Thymus (tissue), 14 donors: ENCODE measurements at places on chromosomes 2 and 18.

GRCh38 chr2:3223080-3223923, 154.3 kb downstream of the EIPR1 start:
- DNase-seq: peak; percentile 26

GRCh38 chr2:233367586-233367985, 13.3 kb downstream of the DGKD start:
- no peak for DNase-seq

DNA sequence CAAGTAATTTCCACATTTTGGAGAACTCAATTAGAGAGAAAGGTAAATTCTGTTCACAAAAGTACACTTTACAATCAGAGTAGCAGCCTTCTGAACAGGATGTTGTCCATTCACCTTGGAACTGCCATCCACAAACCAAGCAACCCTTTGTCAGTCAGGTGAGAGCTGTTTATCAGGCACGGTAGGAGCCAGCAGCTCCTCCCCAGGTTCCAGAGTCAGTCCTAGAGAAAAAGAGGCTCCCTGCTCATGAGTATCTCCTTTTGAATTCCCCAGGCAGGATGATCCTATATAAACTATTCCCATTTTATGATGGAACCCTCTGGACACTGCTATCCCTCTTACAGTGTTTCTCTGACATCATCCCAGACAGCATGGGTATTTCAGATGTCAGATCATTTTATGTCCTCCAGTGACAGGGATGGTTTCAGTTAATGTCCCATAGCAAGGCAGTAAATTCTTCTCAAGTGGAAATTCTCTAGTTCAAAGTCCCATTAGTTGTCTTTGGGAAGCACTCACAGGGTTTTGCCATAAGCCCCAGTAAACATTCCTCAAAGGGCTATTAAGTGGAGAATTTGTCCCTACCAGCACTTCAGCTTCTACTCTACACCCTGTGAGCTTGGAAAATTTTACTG, 34.5 kb upstream of the CSRNP3 start:
- DNase-seq: no peak

DNA sequence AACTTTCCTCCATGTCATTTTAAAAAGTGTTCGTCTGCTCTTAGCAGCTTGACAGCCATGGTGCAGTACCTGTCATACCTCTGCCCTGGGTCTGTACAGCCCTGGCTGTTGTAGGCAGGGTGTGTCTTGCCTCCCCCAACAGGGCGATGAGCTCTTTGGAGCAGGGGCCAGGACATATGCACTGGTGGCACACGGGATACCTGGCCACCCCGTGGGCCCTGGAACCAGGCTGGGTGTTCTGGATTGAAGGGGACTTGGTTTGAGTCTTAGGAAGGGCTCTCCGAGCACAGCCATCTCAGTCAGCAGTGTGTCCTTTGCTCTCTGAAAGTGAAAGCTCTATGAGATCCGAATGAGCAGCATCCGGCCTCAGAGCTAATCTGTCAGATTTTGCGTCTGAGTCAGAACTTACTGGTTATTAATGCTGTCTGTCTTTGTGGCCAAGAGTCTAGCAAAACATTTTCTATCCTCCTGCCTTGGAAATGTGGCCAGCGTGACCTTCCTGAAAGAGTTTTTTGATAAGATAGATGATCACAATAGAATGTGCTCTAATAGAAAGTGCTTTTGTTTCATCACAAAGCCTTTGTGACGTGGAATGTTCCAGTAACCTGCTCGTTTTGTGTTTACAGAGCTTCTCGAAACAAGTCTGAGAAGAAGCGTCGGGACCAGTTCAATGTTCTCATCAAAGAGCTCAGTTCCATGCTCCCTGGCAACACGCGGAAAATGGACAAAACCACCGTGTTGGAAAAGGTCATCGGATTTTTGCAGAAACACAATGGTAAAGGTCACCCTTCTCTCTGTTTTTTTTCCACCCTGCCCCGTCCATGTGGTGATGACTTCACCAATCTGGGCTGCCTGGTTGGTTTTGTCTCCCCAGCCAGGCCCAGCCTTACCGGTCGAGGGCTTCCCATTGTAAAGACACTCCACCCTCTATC, 77.3 kb upstream of the RPL31 start:
- DNase-seq: no peak

DNA sequence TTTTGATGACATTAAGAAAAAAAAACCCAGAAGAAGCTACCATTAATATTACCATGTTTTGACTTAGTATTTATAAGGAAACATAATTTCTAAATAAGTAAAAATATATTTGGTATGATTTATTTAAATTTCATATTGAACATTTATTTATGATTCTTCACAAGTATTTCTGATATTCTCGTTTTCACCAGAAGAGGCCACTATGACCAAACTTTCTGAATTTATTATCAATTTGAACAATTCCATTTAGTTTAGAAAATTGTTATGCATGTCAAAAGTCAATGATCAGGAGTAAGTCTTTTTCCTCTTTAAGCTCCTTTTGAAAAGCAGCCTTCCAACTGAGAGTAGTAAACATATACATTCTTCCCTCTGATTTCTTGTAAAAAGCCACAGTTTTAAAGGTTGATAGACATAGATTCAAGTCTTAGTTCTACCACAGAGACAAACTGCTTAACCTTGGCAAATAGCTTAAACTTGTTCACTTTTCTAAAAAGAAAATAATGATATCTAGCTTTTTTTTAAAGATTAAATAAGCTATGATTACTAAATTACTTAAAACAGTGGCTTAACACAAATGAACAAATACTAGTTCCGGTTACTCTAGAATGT, 329.9 kb downstream of the TRIB2 start:
- DNase-seq: no peak

- DNase-seq: no peak
Measured at GRCh38 chr2:85255813-85256594, 71.8 kb downstream of the TGOLN2 start.

DNA sequence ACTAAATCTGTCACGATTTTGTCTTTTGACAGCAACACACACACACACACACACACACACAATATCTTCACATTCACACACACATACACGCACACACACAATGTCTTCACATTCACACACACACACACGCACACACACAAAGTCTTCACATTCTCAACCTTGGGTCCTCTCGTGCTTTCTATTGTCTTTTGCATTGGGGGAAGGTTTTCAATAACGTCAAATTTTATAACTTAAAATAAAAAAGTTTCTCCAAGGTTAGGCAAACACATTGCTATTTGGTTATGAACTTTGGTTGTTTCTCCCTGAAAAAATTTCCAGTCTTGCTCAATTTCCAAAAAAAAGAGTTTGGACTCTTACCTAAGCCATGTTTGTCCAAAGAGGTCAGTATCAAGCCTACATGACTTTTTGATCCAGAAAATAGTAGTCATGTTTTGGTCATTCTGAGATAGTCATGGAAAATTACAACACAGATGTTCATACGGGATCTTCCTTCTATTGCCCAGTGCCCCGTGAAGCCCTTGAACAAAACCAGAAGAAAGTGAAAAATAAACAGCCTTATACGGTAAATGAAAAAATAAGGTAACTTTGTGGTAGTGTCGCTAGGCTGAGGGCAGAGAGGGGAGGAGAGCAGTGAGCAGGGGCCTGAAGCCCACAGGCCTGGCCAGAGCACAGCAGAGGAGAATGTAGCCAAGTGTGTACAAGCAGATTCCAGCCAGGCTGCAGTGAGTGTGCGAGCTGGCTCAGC, 542.8 kb upstream of the ID2 start:
- DNase-seq: no peak

DNA sequence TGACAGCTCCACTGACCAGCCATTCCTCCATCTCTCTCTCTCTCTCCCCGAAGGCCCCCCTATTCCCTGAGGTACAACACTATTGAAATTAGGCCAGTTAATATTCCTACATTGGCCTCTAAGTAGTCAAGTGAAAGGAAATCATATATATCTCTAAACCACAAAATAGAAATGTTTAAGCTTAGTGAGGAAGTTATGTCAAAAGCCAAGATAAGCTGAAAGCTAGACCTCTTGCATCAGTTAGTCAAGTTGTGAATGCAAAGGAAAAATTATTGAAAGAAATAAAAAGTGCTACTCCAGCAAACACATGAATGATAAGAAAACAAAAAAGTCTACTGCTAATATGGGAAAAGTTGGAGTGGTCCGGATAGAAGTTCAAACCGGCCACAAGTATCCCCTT, 301.3 kb upstream of the RBMS1 start:
- DNase-seq: no peak

- DNase-seq: no peak
Measured at GRCh38 chr2:228417956-228418355, 236.5 kb upstream of the SPHKAP start.

- DNase-seq: no peak
Measured at GRCh38 chr2:200042102-200042735, 86.8 kb downstream of the MAIP1 start.

- no peak for DNase-seq
Measured at GRCh38 chr2:222319586-222320435, 21.0 kb upstream of the PAX3 start.

GRCh38 chr2:208222351-208222750, 32.5 kb downstream of the IDH1 start:
- no peak for DNase-seq

DNA sequence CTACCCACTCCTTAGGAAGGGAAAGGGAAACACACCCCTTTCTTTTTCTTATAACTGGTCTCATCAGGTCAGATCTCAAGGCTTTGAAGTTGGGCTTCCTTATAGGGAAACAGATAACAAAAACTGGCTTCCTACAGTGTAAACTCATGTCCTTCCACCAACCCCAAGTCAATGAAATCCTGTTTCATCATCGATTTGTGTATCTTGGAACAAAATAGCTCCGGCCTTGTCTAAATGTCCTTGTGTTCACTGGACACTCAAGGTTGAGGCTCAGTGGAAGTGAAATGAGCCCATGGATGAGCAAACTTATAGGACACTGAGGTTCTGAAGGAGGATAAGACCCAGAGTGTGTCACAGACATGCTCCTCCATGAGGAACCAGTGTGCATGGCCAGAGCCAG, 156.1 kb upstream of the REV1 start:
- DNase-seq: no peak

DNA sequence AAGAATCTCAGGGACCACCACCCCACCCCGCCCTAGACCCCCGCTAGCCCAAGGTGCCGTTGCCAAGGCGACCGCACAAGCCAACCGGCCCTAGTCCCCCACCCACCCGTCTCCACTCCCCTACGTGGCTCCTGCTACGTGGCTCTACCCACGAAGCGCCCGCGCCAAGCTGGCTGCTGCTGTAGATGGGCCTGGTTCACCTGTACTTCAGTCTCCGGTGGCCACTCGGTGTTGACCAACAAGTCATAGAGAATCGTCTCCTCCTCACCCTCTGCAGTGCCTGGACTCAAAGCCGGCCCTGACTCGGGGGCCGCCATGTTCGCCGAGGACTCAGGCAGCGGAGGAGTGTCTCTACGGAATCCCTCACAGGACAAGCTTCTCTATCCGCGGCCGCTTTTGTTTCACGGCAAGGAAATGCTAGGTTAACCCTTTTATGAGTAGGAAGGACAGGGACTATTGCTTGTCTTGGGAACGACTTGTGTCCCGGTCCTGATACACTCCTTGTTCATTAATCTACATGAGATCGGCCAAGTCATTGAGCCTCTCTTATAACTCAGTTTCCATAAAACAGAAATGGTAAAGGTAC, at the start of gene NBAS:
Gene NBAS, minus strand, starts transcription at position 347 of the 586 bp plus-strand sequence. Its CDS starts 30 bp downstream, at position 317.
- peak; percentile 87 for DNase-seq

DNA sequence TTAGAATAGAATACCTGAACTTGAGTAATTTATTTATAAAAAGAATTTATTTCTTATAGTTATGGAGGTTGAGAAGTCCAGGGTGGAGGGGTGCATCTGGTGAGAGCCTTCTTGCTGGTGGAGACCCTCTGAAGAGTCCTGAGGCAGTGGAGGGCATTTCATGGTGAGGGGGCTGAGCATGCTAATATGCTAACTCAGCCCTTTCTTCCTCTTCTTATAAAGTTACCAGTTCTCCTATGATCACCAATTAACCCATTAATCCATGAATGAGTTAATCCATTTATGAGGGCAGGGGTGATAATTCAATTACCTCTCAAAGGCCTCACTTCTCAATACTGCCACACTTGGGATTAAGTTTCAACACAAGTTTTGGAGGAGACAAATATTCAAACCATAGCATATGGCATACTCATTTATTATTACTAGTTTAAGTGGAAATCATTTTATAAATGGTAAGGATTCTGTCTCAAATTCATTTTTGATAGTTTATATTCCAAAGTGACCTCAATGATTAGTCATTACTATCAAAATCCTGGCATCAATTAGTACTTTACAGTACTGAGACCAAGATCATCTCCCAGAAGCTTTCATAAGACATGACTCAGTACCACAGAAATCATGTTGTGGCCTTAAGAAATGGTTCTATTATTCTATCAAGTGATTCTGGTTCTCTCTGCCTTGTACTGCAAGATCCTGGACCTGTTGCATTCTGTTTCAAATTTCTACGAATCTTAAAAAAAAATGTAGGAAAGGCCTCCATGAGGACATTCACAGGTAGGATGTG, 5.5 kb downstream of the ZNF396 start:
- no peak for DNase-seq

- no peak for DNase-seq
Measured at GRCh38 chr2:8627692-8628085, 54.2 kb upstream of the ID2 start.

GRCh38 chr2:234500394-234501006, 3.6 kb upstream of the ARL4C start:
- no peak for DNase-seq

- no peak for DNase-seq
Measured at GRCh38 chr2:199756211-199756610, 94.8 kb downstream of the FTCDNL1 start.

DNA sequence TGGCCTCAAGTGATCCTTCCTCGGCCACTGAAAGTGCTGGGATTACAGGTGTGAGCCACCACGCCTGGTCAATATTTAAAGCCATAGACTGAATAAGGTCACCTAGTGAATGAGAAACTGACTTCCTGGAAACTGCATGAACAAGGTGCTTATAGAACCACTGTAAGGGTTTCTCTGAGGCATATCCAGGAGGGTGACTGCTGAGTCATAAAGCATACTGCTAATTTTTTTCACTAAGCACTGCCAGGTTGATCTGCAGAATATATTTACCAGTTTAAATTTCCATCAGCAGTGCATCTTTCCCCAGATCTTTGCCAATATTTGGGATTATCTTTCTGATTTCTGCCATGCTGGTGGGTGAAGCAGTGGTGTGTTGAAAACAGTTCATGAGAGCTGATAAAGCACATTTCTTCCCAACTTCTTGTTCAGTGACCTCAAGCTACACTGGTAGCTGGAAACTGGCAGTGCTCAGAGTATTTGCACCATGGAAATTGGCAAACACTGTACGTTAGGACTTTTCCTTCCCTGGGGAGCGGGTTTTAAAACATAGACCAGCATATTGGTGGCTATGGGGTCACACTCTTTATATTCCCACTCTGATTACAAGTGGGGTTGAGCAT, 4.2 kb upstream of the CLIP4 start:
- DNase-seq: no peak

DNA sequence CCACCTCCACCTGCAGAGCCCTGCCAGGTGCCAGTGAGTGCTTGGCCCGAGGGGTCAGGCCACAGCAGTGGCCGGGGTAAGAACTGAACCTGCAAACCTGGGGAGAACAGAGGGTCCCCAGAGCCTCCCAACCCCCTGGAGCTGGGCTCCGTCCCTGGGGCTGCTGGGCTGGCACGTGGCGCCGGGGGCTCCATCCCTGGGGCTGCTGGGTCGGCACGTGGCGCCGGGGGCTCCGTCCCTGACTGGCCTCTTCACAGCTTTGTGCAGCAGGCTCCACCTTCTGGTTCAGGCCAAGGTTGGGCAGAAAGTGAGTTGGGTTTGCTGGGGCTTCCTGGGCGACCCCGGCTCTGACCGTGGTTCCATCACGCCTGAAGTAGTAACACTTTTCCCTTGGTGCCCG, 12.2 kb downstream of the RBFA start:
- DNase-seq: no peak

- DNase-seq: no peak
Measured at GRCh38 chr18:5974696-5975095, 79.4 kb upstream of the TMEM200C start.

- no peak for DNase-seq
Measured at GRCh38 chr18:32455361-32455760, 15.3 kb downstream of the GAREM1 start.
